ENCODE measurements at places on chromosomes 4 and X.

DNA sequence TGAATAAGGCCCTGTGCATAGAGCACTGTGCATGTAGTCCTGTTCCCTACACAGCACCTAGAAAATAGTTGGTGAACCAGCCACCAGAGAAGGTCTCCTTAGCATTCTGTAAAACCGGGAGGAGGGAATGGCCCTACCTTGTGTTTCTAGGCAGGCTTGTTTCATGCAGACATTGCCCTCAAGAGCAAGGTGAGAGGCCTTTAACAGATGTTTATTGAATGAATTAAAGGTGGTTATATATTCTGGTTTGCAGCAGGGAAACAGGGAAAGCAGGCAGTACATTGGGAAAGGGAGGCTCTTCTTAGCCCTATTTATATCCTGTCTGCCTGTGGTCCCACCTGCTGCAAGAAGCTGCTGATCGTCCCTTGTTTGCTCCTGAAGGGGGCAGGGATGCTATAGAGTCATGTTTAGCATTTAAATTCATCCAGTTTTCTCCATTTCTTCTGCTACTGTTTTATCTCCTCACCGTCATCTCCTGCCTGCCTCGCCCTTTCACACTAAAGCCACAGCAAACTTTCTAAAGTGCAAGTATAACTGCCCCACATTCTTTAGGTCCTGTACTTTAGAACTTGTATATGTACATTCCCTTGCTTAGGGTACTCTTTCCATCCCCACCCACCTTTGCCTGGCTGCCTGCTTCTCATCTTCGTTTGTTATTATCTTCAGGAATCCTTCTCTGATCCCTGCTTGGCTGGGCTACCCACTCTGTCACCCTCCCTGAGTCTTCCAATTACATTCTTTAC is 60.3 kb downstream of the EGF start:
- DNase-seq, result no peak

DNA sequence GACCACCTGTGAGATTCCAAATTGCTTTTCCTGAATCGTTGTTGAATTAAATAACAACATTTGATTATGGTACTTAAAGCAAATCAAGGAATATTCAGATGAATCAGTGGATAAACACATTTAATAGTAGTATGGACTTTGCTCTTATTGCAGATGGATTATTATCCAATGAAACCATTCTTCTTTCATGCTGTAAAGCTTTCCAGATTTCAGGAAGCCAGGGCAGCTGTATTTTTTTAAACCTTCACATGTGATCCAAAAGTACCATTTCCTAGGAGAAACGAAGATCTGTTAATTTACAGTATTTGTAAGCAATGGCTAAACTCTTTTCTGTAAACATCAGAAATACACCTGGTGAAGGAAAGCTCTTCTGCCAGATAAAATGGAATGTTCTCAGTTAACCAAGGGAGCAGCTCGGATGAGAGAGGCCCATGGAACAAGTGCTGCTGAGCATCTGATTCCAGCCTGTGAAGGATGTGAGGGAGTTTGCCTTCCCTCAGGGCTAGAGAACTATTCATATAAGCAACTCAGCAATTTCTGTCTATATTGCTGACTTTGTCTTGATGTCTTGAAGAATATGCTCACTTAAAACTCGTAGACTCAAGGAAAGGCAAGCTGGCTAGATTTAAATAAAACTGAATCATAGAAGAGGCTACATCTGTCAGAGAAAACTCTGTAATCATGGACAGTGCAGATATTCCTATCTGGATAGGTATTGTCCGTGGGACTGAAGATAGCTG is 94.4 kb upstream of the LIMCH1 start:
- no peak for DNase-seq

DNA sequence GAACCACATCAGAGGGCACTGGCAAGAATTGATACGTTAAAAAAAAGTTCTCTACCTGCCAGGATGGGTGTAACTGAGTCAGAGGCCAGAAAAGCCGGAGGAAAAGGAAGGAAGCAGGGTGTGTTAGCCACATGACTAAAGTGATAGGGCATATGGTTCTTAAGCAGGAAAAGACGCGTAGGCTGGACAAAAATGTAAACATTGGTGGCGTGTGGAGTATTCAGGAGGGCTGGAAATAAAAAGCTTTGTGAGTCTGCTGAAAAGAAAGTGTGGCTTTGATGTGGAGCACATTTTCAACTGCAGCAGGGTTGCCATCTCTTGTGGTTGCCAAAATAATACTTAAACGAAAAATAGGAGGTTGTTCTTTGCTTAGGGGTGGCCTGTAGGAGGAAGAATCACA is 186.5 kb upstream of the RPL34 start:
- no peak for DNase-seq

DNA sequence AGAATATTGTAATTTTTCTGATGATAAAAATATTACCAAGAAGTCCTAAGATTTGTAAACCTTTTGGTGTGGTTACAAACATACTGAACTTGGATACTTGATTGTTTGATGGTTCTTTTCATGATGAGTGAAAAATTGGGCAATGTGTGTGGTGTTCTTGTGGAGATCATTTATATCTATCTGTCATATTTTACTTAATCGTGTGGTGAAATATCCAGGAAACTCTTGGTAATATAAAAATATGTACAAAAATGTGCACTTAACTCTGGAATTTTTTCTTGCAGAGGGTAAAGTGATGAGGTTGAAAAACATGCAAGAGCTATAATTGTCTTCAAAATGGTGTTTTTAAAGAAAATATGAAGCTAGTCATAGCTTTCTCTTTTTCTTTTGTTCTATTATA is 2.8 kb downstream of the DCUN1D4 start:
- no peak for DNase-seq

DNA sequence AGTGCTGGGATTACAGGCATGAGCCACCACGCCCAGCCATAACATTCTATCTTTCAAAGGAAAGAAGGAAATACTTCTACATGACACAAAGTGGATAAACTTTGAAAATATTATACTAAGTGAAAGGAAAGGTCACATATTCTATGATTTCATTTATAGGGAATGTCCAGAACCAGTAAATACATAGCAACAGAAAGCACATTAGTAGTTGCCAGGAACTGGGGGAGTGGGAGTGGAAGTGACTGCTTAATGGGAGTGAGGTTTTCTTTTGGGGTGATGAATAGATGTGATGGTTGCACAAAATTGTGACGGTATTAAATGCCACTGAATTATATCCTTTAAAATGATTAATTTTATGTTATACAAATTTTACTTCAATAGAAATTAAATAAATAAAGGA is 95.7 kb upstream of the IL15 start:
- DNase-seq, result no peak

DNA sequence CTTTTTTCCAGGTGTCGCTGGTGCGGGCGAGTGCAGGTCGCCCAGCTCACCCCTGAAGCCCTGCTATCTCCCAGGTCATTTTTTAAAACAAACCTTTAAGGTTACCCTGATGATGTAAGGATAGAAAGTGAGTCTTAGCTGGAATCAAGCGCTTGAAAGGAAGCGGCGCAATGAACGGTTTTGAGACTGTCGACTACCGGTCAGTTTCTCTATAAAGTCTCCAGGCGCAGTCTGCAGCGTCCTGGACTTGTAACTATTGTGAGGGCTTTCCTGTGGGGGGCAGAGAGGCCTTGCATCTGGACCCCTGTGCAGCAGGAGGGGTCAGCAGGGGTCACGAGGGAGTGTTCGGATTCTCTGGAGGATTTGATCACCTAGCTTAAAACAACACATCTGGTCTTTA is 1.6 kb downstream of the KIT start:
- DNase-seq, result no peak

GRCh38 chr4:87087015-87087414 is 133.4 kb downstream of the KLHL8 start:
- DNase-seq, result no peak

DNA sequence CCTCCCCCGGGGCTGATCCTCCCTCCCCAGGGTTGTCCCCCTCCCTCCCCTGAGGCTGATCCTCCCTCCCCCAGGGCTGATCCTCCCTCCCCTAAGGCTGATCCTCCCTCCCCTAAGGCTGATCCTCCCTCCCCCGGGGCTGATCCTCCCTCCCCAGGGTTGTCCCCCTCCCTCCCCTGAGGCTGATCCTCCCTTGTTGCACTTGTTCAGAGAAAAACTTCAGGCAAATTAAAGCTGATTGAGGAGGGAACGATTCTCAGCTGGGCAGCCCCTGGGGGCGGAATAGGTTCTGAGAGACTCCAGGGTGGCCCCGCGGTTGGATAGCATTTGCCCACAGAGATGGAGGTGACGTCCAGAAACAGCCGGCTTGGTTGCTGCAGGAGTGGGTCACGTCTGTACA is 110.7 kb upstream of the ADRA2C start:
- no peak for DNase-seq

DNA sequence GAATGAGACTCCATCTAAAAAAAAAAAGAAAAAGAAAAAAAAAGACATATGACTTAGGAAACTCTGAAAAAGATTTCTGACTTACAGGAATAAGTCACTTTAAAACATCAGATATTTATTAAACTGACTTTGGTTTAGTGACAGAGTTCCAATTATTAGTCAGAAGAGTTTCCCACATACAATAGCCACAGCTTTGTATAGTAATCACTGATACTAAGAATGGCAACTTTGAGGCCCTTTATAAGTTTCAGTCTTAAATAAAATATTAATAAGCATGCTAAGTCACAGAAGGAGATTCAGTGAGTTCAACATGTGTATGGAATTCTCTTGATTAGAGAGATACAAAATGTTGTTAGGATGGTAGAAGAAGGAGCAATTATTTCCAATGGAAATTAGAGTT is 652.3 kb upstream of the AMOT start:
- DNase-seq, result no peak

GRCh38 chr4:52199574-52200338 is 148.7 kb downstream of the SPATA18 start:
- no peak for DNase-seq

- no peak for DNase-seq
Observed at GRCh38 chrX:150961631-150962030, 21.5 kb upstream of the HMGB3 start.

GRCh38 chrX:41708486-41708885 is 15.5 kb upstream of the GPR82 start:
- no peak for DNase-seq

GRCh38 chr4:89531932-89532640 is 224.5 kb upstream of the GPRIN3 start:
- DNase-seq, result no peak

GRCh38 chrX:142076633-142077032 is 128.5 kb downstream of the MAGEC2 start:
- no peak for DNase-seq

- DNase-seq, result no peak
Observed at GRCh38 chrX:119529345-119530276, 35.6 kb downstream of the STEEP1 start.

DNA sequence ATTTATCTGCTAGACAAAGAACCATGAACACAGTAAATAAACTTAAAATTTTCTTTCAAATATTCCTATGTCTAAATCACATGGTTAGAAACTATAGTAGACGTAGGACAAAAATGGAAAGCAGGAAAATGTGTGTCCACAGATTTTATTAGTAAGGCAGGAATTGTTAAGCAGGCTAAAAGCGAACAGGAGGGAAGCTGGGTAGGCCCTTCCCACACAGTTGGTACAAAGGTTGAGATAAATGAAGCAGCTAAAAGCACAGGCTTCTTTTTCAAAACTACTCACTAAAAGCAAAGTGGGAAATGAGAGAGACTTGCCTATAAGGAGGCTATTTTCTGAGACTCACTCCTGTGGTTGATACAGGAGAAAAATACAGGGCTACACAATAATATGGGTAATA is 108.1 kb upstream of the PABPC4L start:
- no peak for DNase-seq

DNA sequence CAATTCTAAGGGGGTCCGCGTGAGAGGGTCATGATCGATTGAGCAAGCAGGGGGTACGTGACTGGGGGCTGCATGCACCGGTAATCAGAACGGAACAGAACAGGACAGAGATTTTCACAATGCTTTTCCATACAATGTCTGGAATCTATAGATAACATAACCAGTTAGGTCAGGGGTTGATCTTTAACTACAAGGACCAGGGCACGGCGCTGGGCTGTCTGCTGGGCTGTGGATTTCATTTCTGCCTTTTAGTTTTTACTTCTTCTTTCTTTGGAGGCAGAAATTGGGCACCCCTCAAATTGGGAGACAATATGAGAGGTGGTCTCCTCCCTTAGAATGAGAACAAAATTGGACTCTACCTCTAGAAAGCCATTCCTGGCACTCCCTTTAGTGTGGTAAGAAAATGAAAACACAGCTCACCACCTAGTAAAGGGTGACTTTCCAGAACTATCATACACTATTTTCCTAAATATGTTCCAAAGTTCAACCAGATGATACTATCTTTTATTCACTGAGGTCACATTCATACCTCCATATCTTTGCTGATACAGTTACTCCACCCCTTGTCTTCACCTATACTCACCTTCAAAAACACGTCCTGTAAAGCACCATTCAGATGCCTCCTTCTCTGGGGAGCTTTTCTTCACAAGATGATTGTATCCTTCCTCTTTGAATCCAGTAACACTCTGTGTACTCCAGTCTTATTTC is 1058.3 kb upstream of the SLIT2 start:
- DNase-seq, result no peak

- DNase-seq, result no peak
Observed at GRCh38 chr4:5203309-5203992, 152.2 kb downstream of the STK32B start.

GRCh38 chrX:123809854-123810375 is 49.9 kb upstream of the XIAP start:
- no peak for DNase-seq

DNA sequence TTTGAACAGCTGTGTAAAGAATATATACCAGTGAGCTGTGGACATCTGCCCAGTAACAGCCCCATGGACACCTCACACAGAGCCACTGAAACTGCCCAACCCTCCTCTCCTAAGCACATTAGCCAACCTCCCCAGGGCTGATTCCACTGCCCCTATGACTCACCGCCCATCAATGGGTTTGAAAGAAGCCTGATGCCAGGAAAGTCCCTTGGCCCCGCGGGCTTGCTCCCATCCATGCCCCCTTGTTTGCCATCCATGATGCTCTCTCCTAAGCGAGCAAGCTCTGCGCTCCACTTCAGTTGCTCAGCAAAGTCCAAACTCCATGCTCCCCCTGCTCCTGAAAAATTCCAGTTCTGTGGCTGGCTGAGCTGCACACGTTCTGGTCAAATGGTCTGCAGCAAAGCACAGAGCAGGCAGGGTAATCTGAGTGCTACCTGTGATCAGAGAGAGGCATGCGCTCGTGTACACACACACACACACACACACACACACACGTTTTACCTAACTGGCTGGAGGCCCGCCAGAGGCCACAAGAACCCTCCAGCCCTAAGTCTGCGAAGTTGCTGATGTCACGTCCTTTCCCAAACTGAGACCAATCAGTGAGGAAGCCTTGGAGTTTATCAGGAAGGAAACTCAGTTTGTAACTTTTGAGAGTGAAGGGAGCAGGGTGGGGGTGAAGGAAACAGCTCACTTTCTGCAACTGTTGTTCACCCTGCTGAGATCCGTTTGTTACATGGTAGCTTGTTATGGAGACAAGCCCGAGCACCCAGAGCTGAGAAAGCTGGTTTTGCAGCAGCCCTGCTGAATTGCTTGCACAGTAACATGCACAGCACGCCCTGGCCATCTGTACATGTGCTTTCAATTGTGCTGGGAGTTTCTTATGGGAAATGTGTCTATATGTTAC is at the start of gene ASB9:
Gene ASB9, minus strand, starts transcription at position 466 of the 904 bp plus-strand sequence. Its CDS starts 209 bp downstream, at position 257.
- no peak for DNase-seq

- DNase-seq, result no peak
Observed at GRCh38 chr4:17301869-17302268, 210.0 kb downstream of the QDPR start.

Measured in stimulated activated CD4-positive, alpha-beta T cell treated with anti-CD3 and anti-CD28 coated beads, Interleukin-15, amount 100 ng/mL, for 48 hours (primary cell).